HuH-7 (cell line): ENCODE measurements at places on chromosomes 4 and X.

DNA sequence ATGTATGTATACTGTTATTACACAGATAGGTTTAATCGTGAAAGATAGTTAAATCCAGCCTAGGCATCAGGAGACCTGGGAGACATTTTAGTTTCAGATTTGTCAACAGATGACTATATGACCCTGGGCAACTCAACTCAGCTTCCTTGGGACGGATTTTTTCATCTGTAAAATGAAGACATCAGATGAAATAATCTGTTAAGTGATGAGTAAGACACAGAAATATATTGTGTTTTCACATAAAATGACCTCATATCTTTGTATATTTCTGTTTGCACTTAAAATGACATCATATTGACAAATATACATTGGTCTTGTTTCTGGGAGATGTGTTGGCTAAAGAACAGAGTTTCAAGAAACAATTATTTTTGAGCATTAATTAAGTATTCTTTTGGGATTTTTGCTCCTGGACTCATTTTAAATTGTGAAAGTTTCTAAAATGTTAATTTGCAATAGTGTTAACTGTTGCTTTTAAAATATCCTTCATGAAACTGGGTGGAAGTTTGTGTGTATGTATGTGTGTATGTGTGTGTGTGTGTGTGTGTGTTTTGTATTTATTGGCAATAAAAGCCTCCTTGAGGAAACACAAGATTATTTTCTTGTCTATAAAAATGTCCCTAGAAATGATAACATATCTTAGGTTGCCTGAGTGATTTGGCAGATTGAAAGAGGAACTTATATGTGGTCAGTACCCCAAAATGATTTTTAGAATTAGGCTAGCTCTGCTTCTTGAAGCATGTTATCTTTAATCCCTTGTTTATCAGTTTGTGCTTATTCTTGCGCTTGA lies 29.1 kb upstream of the MMAA start:
- no peak for DNase-seq

- no peak for DNase-seq
Measured at GRCh38 chrX:70254063-70254400, 6.0 kb downstream of the P2RY4 start.

- no peak for DNase-seq
Measured at GRCh38 chrX:65741823-65742222, 74.4 kb downstream of the MSN start.

DNA sequence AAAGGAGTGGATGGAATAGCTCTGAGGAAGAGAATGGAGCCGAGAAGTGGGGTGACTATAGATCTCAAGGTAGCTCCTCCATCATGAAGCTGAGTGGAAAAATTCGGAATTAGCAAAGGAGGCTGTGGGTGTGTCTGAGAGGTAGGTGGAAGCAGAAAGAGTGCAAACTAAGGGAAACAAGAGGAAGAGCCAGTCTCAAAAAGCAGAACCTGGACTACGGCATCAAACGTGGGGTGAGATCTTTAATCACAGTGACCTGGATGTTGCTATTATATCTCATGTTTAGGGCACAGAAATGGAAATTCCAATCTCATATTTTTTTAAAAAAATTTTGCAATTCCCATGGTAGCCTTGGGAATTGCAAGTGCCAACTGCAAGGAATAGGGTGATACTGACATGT lies 162.5 kb upstream of the RASGEF1B start:
- DNase-seq = no peak

DNA sequence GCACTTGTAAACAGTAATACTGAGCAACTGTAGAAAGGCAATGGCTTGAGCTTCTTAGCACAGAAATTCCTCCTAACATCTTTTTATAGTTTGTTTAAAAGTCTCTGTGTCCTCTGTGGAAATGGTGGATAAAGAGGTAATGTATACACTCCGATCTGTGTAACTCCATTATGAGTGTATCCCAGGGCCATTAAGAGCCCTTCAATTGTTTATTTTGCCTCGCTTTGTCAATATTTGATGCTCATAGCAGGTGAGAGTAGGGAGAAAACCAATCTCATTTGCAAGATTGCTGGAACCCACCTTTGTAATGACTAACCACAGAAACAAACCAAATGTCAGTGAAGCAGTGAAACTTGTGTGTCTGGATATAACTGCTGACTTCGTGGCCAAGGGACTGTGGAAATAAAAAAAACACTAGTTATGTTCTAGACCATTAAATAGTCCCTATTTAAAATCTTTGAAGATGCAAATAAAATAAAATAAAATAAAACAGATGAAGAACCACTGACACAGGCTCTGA lies 598.2 kb upstream of the BOD1L1 start:
- peak; percentile 6 for DNase-seq

DNA sequence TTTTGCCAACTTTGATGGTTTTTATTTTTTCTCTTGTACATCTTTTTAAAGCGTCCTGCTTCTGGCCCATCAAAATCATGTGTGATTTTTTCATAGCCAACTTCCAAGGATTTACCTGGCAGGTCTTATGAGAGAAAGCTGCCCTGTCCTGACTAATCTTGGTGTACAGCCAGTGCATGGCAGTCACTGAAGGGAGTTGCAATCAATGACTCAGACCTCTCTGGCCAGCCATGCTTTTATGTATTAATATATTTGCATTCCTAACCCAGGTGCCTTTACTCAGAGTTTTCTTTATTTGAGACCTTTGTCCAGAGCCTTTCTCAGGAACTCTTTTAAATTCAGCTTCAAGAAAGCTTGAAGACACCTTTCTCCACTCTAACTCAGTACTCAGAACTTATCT lies 691.5 kb upstream of the HTR2C start:
- no peak for DNase-seq

- peak; percentile 58 for DNase-seq
Measured at GRCh38 chr4:108650212-108651013, at the start of gene OSTC. Gene OSTC, plus strand, starts transcription at chr4:108650599. Its CDS starts 57 bp downstream, at chr4:108650656.

DNA sequence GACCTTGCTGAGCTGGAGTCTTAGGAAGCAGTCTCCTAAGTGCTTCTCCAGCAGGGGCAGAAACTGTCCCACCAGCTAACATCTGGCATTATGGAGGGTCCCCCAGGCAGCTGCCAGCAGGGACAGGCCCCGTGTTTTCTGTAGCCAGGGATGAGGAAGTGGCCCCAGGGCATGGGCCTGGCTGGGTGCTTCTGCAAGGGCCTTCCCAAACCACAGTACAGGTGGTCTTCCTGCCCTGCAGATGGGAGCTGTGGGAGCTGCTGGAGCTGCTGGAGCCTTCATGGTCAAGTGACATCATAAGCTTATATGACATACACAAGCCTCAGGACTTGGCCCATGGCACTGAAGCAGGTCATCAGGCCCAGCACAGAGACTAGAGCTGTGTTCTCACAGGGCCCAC lies 5.0 kb upstream of the MSANTD1 start:
- no peak for DNase-seq

- no peak for DNase-seq
Measured at GRCh38 chr4:19304028-19304427, 947.7 kb upstream of the SLIT2 start.

- no peak for DNase-seq
Measured at GRCh38 chr4:174989791-174990190, 71.6 kb downstream of the ADAM29 start.

GRCh38 chrX:104488811-104489210 lies 77.2 kb upstream of the IL1RAPL2 start:
- no peak for DNase-seq

DNA sequence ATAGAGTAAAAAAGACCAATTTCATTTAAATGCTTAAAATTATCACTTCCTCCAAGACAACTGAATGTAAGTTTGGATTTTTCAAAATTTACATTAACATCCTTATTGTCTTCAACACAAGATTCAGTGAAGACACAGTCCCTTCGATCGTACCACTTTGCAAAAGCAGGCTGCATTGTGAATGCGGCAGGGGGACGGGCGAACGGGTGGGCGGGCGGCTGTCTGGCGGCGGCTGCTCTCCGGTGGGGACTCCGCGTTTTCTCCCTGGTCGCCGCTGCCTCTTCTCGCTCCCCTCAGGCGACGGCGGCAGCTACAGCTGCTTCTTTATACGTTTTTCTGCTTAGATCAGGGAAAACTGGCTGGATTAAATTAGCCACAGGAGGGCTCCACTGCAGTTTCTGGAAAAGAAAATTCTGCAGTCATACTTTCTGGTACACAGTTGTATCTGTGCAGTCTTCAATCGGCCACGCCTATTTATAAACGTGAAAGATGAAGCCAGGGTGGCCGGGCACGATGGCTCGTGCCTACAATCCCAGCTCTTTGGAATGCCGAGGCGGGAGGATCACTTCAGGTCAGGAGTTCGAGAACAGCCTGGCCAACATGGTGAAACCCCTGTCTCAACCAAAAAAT lies 33.9 kb upstream of the HPF1 start:
- DNase-seq = peak; percentile 62

GRCh38 chr4:165052627-165053026 lies 1.0 kb upstream of the TRIM75 start:
- DNase-seq = no peak

- DNase-seq = no peak
Measured at GRCh38 chr4:108867476-108867875, 104.6 kb upstream of the ETNPPL start.

- no peak for DNase-seq
Measured at GRCh38 chr4:143668930-143669552, 31.4 kb downstream of the FREM3 start.

- DNase-seq = no peak
Measured at GRCh38 chr4:29423836-29424721, 1296.1 kb upstream of the PCDH7 start.

GRCh38 chrX:40207626-40208025 lies 109.9 kb upstream of the BCOR start:
- no peak for DNase-seq

DNA sequence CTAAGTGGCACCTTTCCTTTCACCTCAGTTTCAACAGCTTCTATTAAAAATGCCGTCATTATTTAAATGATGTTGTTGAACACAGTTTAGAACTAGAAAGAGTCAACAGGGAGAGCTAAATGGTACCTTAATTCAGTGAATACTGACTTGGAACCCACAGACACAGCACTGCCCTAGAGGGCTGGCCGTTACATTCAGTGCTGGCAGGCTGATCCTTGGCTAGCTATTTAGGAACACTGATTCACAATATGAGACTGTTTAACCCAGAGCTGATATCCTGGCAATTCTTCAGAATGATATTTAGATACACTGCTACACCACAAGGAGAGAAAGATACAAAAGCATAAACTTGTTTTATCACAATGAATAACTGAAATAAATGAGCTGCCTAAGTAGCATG lies 12.7 kb upstream of the NAAA start:
- DNase-seq = no peak

- DNase-seq = peak; percentile 10
Measured at GRCh38 chr4:183333983-183334382, 11.8 kb upstream of the CLDN24 start.

DNA sequence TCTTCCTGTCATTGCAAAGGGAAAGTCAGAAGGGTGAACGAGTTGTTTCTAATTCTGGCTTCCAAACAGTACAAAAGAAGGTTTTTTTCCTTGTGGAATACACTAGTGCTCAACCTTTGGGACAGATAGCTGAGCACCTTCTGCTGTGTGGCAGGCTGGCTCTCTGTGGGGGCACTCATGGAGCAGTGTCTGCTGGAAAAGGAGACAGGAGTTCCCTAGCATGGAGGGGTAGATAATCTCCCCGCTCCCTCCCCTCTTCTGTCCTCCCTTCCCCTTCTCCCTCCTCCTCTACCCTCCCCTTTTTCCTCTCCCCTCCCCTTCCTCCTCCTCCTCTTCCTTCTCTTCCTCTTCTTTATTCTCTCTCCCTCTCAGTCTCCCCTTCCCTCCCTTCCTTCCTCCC lies 62.4 kb upstream of the MTM1 start:
- no peak for DNase-seq

DNA sequence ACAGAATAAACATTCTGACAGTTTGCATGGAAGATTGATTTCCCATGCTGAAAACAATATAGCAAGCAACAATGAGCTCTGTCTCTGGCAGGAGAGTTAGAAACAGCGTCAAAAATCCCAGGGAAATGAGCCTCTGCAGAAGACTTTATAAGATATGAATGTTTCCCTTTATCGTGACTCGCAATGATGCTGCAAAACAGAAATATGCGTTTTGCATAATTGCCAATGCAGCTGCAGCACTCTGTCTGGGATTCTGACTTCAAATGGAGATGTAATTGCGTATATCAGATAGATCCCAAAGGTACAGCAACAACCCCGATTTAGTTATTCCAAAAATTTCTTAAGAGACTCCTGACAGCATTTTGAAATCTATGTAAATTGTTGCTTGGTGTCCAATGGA lies 702.4 kb upstream of the EPHA5 start:
- DNase-seq = no peak

- DNase-seq = no peak
Measured at GRCh38 chr4:147102596-147102995, 156.9 kb upstream of the TTC29 start.

DNA sequence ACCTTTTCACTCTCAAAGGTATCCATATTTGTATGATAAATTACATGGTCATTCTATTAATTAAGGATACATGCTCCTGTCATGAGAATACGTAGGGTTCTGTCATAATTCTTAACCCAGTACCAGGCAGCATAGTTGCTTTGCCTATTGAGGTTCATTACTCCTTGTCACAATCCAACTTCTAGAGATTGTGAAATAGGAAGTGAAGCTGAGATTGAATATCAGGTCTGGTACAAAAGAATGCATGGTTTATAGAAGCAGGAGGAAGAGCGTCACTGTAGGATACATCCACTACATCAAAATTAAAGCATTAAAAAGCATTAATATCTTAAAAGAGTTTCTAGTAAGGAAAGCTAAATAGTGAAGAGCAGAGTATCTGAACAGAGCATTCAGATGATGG lies 647.0 kb downstream of the IQCM start:
- no peak for DNase-seq

DNA sequence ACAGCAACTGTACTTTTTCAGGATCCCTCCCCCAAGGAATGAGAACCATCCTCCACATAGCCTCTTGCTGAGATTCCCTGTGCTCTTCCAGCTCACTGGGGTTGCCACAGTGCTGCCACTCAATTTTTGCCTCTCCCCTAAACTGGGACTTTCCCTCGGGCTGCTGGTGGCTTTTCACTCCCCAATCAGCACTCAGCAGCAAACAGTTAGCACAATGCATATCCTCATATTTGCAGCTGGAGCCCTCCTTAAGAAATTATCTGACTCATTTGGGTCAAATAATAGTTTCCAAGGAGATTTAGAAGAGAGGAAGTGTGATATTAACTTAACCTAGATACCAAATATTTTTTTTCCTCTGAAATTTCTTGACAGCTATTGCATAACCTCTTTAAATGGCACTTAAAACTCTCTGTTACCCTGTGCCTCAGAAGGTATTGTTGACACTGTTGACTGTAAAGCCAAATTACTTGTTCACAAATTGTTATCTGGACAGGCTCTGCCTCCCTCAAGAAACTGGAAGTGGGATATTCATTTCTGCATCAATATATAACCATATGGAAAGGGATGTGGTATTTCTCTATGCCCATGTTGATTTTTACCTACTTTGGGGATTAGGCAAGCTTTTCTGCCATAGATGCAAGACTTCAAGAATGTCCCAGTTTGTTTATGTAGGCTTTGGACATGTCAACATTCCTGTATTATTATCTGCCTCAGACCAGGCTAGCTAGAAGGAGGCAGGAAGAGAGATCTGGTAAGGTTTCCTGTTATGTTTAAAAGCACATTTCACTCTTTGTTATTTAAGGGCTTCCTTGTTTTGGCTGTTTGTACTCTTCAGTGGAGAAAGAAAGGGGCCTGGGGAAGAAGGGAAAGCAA lies 58.0 kb downstream of the SEPTIN11 start:
- DNase-seq = no peak

GRCh38 chr4:102612210-102612609 lies 111.1 kb downstream of the NFKB1 start:
- DNase-seq = no peak
